Activated CD4-positive, CD25-positive, alpha-beta regulatory T cell treated with anti-CD3 and anti-CD28 coated beads, Interleukin-2, amount 50 U/mL, for 24 hours (primary cell): ENCODE measurements at places on chromosomes 11 and 22.

DNA sequence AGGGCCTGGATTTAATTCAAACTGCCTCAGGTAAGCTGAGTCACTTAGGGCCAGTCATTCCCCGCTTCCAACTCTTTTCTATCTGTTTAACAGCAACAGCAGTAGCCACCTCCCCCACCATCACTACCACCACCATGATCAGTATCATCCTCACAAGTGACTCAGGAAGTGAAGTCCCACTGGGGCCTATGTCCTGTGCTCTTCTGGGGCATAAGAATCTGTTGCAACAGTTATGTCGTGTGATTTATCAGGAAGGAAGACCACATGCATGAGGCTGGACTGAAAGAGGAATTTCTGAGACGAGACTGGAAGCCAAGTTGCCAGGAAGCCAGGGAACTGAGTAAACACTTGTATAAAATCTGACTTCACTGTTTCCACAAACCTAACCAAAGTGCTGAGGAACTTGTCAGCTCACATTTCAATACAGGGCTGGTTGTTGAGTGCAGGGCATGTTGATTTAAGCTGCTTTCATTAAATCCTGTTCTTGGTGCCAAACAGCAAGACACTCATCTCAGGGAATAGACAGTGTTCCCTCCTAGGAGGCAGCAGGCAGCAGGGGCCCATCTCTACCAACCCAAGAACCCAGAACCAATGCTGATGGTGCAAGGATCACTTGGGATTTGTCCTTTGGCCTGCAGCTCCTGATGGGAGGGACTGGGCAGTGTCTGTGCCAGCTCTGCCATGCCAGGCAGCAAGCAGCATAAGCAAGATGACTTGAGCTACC lies 226.7 kb upstream of the NARS2 start:
- ATAC-seq: no peak

DNA sequence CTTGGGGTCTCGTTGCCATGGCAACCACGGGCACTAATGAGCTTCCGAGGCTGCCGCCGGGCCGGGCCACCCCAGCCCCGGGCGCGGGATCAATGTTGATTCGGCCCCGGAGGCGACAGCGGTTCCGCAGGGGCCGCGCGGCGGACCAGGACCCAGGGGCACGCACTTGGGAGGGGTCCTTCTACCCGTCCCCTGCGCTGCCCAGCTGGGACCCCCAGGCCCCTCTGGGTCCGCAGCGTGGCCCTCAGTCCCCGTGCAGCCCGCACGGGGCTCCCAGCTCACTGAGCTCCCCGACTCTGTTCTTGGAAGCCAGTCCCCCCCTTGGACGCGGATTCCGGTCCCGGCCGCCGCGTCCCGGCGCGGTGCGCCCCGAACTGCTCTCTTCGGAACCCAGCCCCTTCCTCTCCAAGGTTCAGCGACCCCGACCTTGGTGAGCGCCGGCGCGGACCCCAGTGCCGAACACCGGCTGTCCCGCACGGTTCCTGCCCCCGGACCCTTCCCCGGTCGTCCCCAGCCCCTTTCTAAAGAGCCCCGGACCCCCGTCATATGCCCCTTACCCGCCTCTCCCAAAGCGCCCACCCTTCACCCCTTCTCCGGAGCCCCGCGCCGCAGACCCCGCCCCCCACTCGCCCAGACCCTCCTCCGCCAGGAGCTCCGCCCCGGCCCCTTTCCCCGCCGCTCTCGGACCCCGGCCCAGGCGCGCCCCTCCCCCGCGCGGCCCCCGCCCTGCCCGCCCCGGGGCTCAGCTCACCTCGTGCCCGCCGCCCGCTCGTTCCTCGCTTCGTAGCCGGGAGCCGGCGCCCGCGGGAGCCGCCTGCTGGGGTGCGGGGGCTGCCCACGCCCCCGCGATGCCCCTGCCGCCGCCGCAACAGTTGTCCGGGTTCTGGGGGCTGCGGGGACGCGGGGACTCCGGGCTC lies 18.3 kb upstream of the SHISAL1 start:
- ATAC-seq: no peak

GRCh38 chr22:32202539-32203180 lies 2.2 kb downstream of the RFPL2 start:
- ATAC-seq: no peak

DNA sequence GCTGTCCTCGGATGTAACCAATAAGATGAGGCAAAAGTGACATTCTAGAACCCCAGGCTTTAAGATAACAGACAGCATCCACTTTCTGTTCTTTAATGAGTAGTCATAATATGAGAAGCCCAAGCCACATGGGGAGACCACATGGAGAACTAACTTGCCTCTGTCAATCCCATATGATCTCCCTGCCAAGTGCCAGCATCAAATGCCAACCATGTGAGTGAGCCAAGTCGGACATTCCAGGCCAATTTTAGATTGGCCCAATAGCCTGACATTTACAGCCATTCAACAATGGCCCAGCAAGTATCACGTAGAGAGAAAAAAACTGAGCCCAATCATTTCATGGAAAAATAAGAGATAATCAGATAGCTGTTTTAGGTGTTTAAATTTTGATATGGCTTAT lies 2048.3 kb upstream of the RAG2 start:
- ATAC-seq: no peak

DNA sequence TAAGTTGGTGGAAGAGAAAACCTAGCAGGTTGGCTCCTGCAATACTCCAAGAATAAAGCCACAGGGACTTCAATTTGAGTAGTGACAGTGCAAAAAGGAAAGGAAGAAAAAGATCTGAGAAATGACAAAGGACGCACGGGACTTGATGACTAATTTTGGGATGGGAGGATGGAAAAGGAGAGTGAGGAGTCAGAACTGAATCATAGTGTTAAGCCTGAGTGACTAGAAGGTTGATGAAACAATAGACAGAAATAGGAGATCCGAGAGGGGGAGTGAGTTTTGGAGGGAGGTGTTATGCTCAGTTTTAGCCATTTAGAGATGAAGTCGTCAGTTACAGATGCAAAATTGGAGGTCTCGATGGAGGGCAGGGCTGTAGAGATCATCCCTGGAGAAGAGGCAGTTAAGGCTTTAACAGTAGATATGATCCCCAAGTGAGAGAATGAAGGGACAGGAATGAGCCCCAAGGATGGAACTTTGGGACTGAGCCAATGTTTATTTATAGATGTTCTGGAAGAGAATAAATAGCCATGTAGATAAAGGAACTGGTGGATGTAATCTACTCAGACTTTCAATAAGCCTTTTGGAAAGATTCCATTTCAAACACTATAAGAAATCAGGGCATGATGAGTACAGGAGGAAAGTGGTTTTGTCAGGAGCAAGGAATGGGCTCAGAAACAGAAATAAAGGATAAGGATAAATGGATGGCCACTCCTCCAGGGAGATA lies 108.9 kb upstream of the NCAM1 start:
- ATAC-seq: no peak

DNA sequence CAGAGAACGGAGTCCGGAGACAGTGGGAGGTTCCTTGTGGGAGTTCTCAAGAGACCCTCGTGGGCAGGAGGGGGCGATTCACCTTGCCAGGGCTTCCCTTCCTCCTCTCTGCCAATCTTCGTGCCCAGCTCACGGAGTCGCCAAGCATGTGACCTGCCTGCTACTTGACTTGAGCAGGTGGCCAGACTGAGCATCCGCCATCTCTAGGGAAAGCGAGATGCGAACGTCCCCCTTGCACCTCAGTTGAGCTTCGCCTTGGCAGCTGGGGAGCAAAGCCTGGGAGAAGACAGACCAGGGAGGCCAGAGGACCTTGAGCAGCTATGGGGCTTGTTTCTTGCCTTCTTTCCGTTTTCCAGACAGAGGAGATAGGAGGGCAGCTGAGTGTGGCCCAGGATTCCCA lies 123.2 kb downstream of the GRIK4 start:
- no peak for ATAC-seq

DNA sequence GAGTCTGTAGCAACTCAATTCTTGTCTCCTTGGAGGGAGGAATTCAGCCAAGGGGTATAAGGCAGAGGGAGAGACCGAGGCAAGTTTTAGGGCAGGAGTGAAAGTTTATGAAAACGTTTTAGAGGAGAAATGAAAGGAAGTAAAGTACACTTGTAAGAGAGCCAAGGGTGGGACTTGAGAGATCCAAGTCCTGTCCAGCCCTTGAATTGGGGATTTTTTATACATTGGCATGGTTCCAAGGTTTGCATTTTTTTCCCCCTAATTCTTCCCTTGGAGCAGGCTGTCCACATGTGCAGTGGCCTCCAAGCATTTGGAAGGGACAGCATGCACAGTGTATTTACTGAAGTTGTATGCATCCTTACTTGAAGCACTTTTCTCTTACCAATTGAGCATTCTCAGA lies 192.1 kb downstream of the LUZP2 start:
- ATAC-seq: no peak

GRCh38 chr11:59218319-59218718 lies 5.6 kb upstream of the MPEG1 start:
- ATAC-seq: no peak

- ATAC-seq: no peak
Measured at GRCh38 chr22:43897751-43898261, 6.0 kb upstream of the PNPLA5 start.

- no peak for ATAC-seq
Measured at GRCh38 chr11:60905047-60905446, 1.3 kb downstream of the PRPF19 start.

GRCh38 chr11:4697585-4697984 lies at the start of gene OR51E2:
TSS of gene OR51E2 (minus strand) at chr11:4697853. CDS start at chr11:4682711, 15,142 bp downstream.
- ATAC-seq: no peak

- ATAC-seq: no peak
Measured at GRCh38 chr22:42163515-42163914, 32.9 kb upstream of the CYP2D6 start.

GRCh38 chr22:17130199-17130598 lies 9.0 kb upstream of the TMEM121B start:
- ATAC-seq: no peak

DNA sequence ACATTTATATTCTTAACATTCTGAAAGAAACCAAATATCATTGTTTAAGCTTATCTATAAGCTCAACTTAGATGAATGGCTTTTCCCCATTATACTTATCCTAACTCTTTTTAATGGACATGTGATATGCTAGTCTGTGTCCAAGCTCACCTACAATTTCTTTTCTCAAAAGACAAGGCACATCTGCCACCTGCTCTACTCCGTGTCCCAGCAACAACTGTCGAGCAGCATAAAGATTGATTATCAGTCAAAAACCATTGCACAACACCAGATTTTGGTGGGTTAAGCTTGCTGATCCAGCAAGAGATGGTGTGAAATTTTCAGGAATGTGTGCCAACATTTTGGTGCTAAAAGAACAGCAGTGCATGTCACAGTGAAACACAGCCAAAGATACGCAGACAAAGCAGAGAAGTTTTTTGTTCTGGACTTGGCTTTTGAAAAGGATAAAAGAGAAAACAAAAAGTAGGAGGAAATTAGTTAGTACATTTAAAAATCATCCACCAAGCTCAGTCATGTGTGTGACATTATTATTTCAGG lies 65.8 kb downstream of the DCDC1 start:
- ATAC-seq: no peak

- ATAC-seq: no peak
Measured at GRCh38 chr11:96315476-96315875, 27.5 kb downstream of the MAML2 start.

DNA sequence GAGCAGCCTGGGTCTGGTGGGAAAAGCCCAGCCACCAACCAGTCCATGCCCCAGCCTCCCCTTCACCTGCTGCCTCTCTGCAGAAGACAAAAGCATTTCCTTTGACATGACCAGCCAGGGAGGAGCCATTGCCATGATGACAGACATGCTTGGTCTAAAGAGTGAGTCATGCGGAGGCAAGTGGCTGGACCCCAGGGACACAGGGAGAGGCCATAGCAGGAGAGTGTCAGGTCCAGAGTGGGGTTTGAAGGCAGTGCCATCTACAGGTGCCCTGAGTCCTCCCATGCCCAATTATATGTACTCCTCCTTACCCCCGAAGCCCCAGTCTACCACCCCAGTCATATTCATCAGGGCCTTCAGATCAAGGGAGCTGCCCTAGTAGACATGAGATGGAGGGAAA lies 67.4 kb downstream of the SCN3B start:
- ATAC-seq: no peak

DNA sequence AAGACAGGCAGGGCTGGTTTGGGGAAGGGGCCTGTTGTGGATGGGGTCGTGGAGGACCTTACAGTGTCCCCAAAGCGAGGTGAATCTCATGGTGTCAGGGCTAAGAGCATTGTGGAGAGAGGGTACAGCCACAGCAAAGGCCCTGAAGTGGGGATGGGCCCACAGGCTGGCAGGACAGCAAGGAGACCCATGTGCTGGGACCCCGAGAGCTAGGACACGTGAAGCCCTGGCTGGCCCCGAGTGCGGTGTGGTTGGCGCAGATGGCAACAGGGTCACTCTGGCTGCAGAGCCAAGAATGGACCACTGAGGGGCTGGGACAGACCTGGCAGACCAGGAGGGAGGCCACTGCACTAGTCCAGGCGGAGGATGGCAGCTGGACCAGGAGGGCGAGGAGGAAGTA lies 30.0 kb upstream of the KCNQ1OT1 start:
- ATAC-seq: no peak

GRCh38 chr11:27857588-27857987 lies 157.3 kb upstream of the BDNF start:
- ATAC-seq: no peak

DNA sequence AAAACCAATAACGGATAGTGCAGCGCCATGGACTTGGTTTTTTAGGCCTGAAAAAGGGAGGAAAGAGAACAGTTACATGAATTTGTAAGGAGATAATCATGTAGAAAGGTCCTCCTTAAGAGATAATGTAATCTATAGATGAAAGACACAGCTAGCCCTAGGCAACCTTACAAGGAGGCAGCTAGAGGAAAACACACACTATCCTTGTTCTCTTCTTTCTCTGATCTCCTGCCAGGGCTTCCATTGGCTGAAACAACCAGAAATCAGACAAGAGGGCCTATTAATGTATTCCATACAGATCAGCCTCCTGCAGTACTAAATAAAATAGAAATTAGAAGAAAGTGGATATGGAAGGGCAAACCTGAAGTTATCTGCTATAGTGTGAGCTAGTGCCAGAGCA lies 53.0 kb downstream of the KCNA4 start:
- no peak for ATAC-seq

DNA sequence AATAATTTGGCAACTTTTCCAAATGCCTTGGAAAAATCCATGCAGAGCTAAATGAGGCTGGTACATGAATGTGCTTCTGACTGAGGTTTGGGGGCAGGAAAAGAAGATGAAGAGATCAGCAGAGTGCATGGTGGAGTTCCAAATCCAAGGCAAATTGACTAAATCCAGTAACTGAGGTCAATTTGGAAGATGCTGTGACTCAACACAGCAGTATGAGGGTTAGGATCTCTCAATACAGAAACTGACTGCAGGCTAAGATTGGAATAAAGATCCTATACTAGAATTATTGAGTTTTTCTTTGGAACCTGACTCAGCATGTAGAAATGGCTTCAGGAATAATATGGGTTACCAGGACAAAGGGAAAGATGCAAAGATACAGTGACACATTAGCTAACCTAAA lies 99.3 kb upstream of the FAT3 start:
- no peak for ATAC-seq

GRCh38 chr11:68298659-68299516 lies 13.5 kb upstream of the LRP5 start:
- no peak for ATAC-seq

- ATAC-seq: no peak
Measured at GRCh38 chr11:68954836-68955606, 25.8 kb downstream of the MRGPRD start.
